CD4-positive, alpha-beta memory T cell (primary cell): ENCODE measurements at places on chromosomes 7 and 10. TPM values are rescaled to one million over a fixed set of nuclear protein-coding genes. Genes with fewer than 3 reads are reported as not detected.

Gene ERVW-1
- not detected for total RNA-seq

GRCh38 chr10:129792141-129792540 is 171.9 kb downstream of the EBF3 start:
- no peaks in the 10 kb centered on the region for H3K4me1 ChIP-seq
- H3K36me3 ChIP-seq, result no peaks in the 10 kb centered on the region
- H3K4me3 ChIP-seq, result no peak overlapping the region
- no peak for DNase-seq
- no peak overlapping the region for H3K27ac ChIP-seq

Gene SPDYE18
- total RNA-seq, result 1.5 TPM

GRCh38 chr7:36825501-36825900 is 101.2 kb upstream of the AOAH start:
- no peak overlapping the region for H3K27ac ChIP-seq
- no peaks in the 10 kb centered on the region for H3K4me1 ChIP-seq
- H3K4me3 ChIP-seq, result no peak overlapping the region
- H3K27me3 ChIP-seq, result no peaks in the 10 kb centered on the region
- DNase-seq, result no peak

DNA sequence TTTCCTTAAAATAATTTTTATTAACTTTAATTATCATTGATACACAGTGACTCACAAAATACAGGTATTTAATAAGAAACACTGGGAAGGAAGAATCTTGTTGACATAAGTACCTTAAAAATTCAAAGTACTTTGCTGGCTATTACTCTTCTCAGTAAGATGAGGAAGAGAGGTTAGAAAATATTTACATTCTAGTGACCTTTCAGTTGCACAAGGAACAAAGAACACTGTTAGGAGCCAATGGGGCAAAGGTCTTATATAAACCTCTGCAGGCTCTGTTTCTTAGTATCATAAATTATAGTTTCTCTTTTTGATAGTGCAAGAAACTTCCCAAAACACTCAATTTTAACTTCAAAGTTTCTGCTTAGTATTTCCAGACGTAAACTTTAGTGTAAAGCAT is 4.8 kb upstream of the TAX1BP1 start:
- H3K27me3 ChIP-seq, result no peaks in the 10 kb centered on the region
- H3K36me3 ChIP-seq, result no peaks in the 10 kb centered on the region
- DNase-seq, result no peak
- H3K4me3 ChIP-seq, result no peak overlapping the region
- peaks cover 7% of the 10 kb centered on the region for H3K4me1 ChIP-seq

DNA sequence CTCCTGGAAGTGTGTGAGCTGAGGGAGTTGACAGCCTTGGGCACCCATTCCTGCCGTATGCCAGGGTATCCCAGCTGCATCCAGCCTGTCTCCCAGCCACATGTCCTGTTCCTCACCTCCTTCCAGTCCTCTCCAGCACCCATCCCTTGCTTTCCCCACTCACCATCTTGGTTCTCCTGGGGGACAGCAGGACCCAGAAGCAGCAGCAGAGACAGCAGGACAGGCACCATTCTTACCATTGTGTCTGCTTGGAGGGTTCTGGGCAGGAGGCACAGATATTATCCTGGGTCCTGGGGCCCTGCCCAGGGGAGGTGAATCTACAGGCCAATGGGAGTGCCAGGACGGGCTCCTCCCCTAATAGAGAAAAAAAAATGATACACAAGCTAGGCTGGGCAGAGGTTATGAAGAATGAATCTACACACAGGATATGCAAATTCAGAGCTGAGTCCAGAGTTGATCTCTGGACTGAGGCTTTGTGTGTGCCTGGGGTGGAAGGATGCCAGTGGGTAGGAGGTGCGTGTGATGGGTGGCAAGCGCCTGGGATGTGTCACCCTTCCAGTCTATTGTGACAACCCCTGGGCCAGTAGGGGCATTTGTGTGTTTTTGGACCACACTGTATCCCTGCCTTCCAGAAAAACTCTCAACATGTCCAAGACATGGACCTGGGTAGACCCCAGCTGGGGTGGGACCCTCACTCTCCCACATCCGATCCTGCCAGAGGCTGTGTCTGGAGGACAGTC is at the start of gene AZGP1:
TSS of gene AZGP1 (minus strand) at position 250 of the 740 bp plus-strand sequence. CDS start at position 239, 11 bp downstream.
- H3K27ac ChIP-seq, result no peak within 1 kb of the TSS
- H3K27me3 ChIP-seq, result no peaks in the 10 kb centered on the region
- H3K4me1 ChIP-seq, result no peaks in the 10 kb centered on the region
- H3K36me3 ChIP-seq, result no peaks in the 10 kb centered on the region

DNA sequence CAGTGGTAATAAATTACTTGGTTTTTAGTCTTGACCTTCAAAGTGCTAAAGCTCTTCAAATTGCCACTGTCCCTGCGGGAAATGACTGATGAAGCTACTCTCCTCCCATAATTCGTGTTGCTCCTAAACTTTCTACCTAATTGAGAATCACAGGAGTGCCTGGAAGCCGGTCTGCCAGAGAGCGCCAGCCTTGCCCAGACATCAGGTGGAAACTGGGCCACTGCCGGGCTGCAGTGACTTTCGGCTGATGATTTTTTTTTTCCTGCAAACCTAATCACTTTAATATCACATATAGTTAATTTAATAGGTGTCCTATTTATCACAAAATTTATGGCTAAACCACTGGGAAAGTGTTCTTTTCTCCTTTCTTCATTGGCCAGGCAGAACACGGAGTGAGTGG is 59.6 kb upstream of the UBE3C start:
- H3K4me3 ChIP-seq, result no peak overlapping the region
- H3K4me1 ChIP-seq, result no peaks in the 10 kb centered on the region
- no peaks in the 10 kb centered on the region for H3K36me3 ChIP-seq
- peaks cover 5% of the 10 kb centered on the region for H3K27me3 ChIP-seq
- DNase-seq, result no peak

GRCh38 chr10:96789571-96790108 is 42.5 kb upstream of the LCOR start:
- no peak for DNase-seq
- no peaks in the 10 kb centered on the region for H3K27me3 ChIP-seq
- no peak overlapping the region for H3K4me3 ChIP-seq
- H3K27ac ChIP-seq, result no peak overlapping the region
- H3K36me3 ChIP-seq, result no peaks in the 10 kb centered on the region

- no peaks in the 10 kb centered on the region for H3K4me1 ChIP-seq
- no peaks in the 10 kb centered on the region for H3K27me3 ChIP-seq
- no peak for DNase-seq
- H3K4me3 ChIP-seq, result no peak overlapping the region
Observed at GRCh38 chr10:107056182-107056581, 108.3 kb downstream of the SORCS1 start.

DNA sequence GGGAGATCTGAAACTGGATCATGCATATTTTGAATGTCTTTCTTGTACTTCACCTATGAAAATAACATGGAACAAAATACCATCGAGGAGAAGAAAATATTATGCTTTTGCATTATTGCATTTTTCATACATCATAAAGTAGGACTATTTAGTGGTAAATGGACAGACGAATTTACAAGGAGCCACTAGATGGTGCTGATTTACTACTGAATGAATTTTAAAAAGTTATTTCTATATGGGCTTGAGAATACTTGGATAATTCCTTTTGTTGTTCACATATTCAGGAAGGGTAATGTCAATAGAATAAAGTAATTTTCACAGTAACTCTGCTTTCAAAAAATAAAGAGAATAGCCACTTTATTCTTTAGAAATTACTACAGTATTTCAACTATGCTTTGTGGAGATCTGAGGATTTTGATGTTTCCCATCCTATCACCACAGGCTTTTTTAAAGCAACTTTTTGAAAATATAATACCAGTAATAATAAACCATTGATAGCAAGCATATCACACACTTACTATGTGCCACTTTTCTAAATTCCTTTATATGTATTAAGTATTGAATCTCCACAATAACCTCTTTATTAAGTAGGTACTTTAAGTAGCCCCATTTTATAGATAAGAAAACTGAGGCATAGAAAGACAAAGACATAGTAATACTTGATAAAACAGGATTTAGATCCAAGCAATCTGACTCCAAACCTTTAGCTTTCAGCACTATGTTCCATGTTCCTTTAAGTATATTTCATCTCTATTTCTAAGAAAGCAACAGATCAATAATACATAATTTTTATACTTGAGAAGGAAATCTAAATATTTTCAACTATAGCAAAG is 38.6 kb downstream of the NEBL start:
- no peak for DNase-seq
- H3K36me3 ChIP-seq, result no peaks in the 10 kb centered on the region
- no peak overlapping the region for H3K27ac ChIP-seq
- no peaks in the 10 kb centered on the region for H3K4me1 ChIP-seq
- no peaks in the 10 kb centered on the region for H3K27me3 ChIP-seq

DNA sequence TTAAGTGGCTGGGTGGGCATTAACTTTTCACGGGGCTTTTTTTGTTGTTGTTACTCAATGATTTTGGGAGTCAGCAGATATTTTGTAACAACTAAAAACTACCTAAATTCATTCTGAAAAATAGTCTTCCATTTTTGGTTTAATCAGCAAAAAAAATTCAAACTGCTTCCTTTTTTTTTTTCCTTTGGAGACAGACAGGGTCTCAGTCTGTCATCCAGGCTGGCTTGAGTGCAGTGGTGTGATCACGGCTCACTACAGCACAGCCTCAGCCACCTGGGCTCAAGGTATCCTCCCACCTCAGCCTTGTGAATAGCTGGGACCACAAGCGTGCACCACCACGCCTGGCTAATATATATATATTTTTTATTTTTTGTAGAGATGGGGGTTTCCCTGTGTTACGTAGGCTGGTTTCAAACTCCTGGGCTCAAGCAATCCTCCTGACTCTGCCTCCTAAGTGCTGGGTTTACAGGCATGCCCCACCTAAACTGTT is 36.5 kb downstream of the SKIDA1 start:
- no peak overlapping the region for H3K4me3 ChIP-seq
- H3K27me3 ChIP-seq, result peaks cover 10% of the 10 kb centered on the region
- no peaks in the 10 kb centered on the region for H3K36me3 ChIP-seq
- no peak for DNase-seq
- no peak overlapping the region for H3K27ac ChIP-seq
- peaks cover under 1% of the 10 kb centered on the region for H3K4me1 ChIP-seq

GRCh38 chr10:17626656-17627055 is 9.5 kb upstream of the HACD1 start:
- DNase-seq, result no peak
- H3K4me3 ChIP-seq, result no peak overlapping the region

DNA sequence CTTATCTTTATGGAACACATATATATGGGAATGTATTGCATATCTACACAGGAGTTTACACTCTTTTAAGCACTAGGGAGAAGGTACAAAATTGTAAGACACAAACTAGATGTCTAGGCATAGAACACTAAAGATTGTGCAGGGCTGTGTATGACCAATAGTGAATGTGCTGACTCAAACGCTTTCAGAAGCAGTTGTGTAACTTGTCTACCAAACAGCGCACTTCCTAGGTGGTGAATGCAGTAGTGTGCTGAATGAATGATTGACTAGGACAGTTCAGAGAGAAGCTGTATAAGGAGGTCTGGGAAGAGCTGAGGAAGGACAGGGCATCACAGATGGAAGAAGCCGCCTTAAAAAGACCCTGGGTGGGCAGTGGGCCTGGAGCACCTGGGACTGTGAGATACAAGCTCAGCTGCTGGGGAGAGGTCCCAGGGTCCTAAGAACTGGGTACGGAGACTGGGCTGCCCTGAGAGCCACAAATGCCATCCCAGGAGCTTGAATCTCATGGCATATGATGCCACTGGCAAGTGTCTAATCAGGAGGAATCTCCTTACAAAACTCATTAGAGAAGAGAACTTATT is 14.2 kb downstream of the CLRN3 start:
- peaks cover 11% of the 10 kb centered on the region for H3K4me1 ChIP-seq
- no peaks in the 10 kb centered on the region for H3K36me3 ChIP-seq
- H3K27me3 ChIP-seq, result no peaks in the 10 kb centered on the region
- DNase-seq, result no peak
- no peak overlapping the region for H3K4me3 ChIP-seq

Gene SYCE1
- 0.23 TPM for total RNA-seq

Gene CFTR
- total RNA-seq, result not detected

DNA sequence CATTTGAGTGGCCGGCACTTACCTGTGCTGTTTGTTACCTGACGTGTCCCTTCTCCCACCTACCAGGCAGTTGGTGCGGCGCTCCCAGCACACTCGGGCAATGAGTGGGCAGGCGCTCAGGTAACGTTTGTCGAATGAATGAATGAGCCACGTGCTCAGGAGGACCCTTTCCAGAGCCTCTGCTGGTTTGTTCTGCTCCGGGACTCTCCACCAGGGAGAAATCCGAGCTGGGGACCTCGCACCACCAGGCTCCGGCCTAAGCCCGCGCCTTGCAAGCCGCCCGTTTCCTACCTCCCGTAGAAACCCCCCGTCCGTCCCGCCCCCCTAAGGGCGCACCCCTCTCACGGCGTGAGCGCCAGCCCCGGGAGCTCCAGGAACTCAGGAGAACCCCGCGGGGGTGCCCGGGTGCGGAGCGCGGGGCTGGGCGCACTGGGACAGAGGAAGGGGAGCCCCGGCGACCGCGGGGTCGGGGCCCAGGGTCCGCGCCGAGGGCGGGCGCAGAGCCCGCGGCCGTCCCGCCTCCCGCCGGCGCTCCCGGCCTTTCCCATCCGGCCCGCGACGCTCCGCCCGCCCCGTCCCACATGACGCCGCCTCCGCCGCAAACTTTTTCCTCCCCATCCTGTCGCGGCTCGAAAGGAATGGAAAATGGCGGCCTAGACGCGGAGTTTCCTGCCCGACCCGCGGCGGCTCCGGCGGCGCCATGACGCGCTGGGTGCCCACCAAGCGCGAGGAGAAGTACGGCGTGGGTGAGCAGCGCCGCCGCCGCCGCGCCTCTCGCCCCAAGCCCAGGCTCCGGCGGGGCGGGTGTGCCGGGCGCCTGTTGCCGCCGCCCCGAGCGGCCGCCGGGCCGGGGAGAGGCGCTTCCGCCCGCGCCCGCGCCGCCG is at the start of gene DOCK1:
TSS of gene DOCK1 (plus strand) at position 611 of the 884 bp plus-strand sequence. CDS start at position 701, 90 bp downstream.
- no peaks in the 10 kb centered on the region for H3K4me1 ChIP-seq
- H3K27me3 ChIP-seq, result no peaks in the 10 kb centered on the region
- DNase-seq, result no peak
- no peak within 1 kb of the TSS for H3K4me3 ChIP-seq
- no peaks in the 10 kb centered on the region for H3K36me3 ChIP-seq

Gene TMEM270
- total RNA-seq, result not detected

DNA sequence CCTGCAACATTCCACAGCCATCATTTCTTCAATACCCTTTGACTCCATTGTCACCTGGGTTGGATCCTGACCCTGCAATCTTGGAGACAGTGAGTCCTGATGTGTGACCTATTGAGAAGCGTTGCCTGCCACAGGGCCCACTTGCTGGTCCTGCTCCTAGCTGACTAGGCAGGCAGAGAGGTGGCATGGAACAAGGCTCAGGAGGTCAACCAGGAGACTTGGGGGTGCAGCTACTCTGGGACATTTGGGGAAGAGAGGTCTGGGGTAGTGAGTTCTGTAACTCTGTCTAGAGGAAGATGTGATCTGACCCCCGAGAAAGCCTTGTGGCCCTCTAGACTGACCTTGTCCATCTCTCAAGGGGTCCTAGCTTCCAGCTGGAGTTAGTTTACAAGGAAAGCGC is 1.8 kb downstream of the ZMIZ2 start:
- no peak for DNase-seq
- peaks cover 63% of the 10 kb centered on the region for H3K4me1 ChIP-seq
- H3K4me3 ChIP-seq, result peak overlapping the region; percentile 25
- H3K36me3 ChIP-seq, result no peaks in the 10 kb centered on the region
- H3K27ac ChIP-seq, result peak overlapping the region; percentile 90

- no peak overlapping the region for H3K4me3 ChIP-seq
- no peak for DNase-seq
- H3K36me3 ChIP-seq, result no peaks in the 10 kb centered on the region
Observed at GRCh38 chr10:70296406-70296899, 12.6 kb upstream of the NPFFR1 start.

GRCh38 chr7:35596061-35596460 is 98.9 kb downstream of the HERPUD2 start:
- no peak overlapping the region for H3K4me3 ChIP-seq
- DNase-seq, result no peak
- H3K27ac ChIP-seq, result no peak overlapping the region

- peaks cover 100% of the 10 kb centered on the region for H3K4me1 ChIP-seq
- no peaks in the 10 kb centered on the region for H3K27me3 ChIP-seq
- H3K27ac ChIP-seq, result peak overlapping the region; percentile 62
- peaks cover 7% of the 10 kb centered on the region for H3K36me3 ChIP-seq
Observed at GRCh38 chr10:80498833-80499741, 38.6 kb upstream of the SH2D4B start.

Gene NEUROD6
- total RNA-seq, result not detected
